Activated CD4-positive, alpha-beta T cell treated with anti-CD3 and anti-CD28 coated beads for 48 hours (primary cell): ENCODE measurements at places on chromosomes 3 and 15.

DNA sequence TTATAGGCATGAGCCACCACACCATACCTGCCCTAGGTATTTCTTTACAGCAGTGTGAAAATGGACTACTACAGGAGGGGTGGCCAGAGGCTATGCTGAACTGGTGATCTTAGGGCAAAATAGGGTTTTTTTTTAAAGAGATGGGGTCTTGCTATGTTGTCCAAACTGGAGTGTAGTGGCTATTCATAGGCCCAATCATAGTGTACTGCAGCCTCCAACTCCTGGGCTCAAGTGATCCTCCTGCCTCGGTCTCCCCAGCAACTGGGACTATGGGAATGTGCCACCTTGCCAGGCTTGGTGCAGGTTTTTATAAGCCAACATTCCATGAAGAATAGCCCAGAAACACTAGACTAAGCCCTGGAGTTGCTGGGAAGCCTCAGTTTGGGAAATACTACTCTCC lies 28.6 kb upstream of the TSC22D2 start:
- DNase-seq = no peak

GRCh38 chr3:195865752-195866151 lies 42.6 kb downstream of the TNK2 start:
- DNase-seq = no peak

GRCh38 chr15:29676961-29677402 lies 145.3 kb downstream of the TJP1 start:
- DNase-seq = no peak

- DNase-seq = no peak
Measured at GRCh38 chr3:153274561-153274960, 112.5 kb downstream of the RAP2B start.

DNA sequence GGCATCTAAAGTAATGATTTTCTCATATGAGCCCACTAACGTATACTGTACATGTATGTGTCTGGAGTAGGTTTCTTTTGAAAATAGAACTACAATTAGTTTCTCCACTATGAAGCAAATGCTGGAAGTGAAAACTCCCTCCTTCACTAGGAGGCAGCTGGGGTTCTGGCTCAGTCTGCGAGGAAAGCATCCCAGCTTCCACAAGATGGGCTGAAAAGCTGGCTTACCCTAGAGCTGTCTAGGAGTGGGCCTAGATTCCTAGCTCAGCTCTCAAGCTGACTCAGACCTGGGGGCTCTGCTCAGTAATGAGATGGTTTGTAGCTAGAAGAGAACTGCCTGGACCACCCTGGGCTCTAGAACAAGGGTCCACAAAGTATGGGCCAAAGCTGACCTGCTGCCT lies 268.3 kb downstream of the THRB start:
- DNase-seq = no peak

DNA sequence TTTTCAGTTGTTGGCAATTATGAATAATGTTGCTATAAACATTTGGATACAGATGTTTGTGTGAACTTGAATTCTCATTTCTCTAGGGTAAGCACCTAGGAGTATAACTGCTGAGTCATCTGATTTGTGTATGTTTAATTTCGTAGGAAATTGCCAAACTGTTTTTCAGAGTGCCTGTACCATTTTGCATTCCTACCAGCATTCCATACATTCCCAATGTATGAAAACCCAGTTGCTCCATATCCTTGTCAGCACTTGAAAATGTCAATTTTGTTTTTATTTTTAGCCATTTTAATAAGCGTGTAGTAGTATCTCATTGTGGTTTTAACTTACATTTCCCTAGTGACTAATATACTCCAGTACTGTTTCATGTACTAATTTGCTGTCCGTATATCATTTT lies 98.5 kb upstream of the TSC22D2 start:
- DNase-seq = no peak

GRCh38 chr3:171809611-171809860 lies 747 bp downstream of the PLD1 start:
- no peak for DNase-seq

GRCh38 chr15:100108846-100109245 lies 232.9 kb downstream of the ADAMTS17 start:
- DNase-seq = no peak

- no peak for DNase-seq
Measured at GRCh38 chr3:41029356-41029755, 169.9 kb upstream of the CTNNB1 start.

DNA sequence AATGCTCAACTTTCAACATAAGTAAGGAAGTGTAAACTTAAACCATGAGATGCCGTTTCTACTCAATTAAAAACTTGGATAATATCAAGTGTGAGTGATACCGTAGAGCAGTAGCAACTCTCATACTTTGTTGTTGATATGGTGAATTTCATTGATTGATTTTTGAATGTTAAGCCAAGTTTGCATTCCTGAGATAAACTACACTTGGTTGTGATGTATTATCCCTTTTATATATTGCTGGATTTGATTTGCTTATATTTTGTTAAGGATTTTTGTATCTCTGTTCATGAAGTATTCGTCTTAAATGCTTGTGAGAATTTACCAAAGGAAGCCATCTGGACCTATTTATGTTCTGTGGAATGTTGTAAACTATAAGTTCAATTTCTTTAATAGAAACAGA lies 21.7 kb downstream of the SLMAP start:
- no peak for DNase-seq

DNA sequence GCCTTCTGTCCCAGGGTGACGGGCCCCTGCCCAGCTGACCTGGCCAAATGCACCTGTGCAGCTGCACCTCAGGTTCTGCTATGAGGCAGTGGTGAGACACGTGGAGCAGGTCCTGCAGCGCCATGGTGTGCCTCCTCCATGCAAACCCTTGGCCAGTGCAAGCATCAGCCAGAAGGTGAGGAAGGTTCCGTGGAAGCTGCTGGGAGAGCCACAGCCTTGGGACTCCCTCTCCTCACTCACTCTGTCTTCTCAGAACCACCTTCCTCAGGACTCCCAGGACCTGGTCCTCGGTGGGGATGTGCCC lies 31.6 kb downstream of the PTPN23 start:
- no peak for DNase-seq
